ENCODE measurements at places on chromosomes 2 and 18.
A peak's percentile ranks its signal among the peaks of the same experiment; 100 is the strongest.

- DNase-seq = no peak
These were observed 39.7 kb downstream of the DYNC1I2 start for GRCh38 chr2:171726847-171727450.

DNA sequence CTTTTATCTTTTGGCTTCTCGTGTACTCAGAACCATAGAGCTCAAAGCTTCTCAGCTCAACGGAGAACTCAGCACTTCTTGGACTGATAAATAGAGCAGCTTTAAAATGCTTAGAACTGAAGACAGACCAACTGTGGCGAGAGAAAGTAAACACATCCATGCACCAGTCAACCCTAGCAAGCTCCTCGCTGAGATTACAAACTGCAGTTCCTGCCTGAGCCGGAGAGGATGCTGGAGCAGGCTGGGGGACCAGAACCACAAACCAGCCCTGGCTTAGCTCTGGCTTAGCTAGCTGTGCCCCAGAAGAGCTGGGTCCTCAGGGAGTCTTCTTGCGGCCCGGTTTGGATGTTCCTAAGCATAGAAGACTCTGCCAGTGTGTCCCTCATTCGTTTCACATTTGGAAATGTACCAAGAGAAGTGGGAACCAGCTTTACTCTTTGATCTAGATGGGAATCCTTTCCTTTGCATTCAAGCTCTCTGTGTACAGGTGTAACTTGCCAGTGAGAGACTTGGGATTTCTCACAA lies 5.6 kb downstream of the PAX8 start:
- DNase-seq = no peak

DNA sequence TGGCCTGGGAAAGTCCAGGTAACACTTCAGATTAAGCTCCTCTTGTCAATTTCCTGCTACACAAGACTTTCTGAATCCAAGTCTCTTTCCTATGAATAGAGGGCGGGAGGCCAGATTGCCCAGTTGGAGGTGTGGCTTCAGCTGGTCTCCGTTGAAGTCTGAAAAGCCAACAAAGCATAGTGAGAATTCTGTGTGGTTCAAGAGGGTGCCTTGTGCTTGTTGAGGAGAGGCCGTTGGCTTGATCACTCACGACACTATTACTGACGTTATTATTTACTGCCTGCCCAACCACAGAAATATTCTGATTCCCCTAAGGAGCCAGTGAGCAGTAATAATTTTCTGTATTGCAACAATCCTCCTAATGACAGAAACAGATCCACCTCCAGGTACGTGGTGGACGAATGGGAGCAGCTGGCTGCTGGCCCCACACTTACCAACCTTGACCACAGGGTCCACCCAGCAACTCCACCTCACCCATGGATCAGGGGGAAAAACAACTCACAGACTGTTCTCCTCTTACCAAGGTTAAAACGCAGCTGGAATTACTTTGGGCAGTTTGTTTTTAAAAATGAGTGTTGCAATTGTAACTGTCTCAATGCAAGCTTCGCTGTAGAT lies 21.9 kb downstream of the NRP2 start:
- DNase-seq = no peak

DNA sequence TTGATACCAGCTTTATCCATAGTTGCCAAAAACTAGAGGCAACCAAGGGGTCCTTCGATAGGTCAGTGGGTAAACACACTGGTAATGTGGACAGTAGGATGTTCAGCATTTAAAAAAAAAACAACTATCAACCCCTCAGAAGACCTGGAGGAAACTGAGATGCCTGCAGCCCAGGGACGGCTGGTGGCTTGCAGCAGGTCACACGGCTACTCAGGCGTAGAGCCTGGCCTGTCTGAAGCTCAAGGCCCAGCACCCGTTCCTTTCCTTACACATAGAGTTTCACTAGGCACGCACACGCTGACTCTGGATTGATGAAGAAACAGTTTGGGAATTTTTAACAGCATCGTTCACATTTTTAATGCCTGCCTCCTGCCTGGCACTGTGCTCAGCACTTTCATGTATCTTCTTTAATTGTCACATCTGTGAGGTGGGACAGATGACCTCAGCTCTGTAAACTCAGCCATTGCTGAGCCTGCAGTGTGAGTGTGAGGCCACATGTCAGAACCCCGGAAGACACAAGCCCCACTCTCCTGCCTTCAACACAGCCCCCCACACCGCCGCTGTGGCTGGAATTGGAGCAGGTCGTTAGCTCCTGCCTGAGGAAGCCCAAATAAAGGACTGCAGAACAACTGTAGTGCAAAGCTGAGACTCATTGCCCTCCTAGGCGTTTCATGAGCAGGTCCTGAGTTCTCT lies 40.7 kb downstream of the TRAPPC12 start:
- no peak for DNase-seq

DNA sequence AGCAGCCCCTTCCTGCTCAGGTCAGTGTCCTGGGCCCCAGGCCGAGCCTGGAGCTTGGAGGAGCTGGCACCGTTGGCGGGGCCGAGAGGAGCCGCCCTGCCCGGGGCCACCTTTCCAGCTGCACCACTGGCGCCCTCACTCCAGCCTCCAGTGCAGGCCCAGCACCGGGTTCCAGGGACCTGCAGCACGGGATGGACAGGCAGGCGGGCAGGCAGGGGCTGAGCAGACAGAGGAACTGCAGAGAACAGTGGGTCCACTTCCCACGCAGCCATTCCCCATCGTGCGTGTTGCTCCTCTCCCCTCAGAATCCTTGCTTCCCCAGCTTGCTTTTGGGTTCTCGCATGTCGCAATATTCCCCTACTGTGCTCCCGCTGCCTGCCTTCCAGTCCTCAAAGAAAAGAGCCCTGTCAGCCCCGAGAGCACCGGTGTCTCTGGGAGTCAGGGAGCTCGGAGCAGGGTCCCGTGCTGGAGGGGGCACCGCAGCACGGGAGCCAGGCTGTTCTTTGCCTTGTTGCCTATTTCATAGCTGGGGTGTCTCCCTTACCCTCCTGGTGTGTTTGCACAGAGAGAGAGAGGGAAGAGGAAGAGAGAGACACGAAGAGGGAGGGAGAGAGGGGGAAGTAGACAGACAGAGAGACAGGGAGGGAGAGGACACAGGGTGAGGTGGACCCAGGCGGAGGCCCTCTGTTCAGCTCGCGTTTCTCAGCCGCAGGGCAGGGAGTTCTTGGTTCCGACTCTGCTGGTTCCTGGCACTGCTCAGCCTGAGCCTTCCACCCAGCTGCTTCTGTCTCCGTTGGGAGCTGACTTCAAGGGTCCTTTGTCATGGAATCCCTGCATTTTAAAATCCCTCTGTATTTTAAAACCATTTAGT lies 126.0 kb downstream of the MBP start:
- no peak for DNase-seq

DNA sequence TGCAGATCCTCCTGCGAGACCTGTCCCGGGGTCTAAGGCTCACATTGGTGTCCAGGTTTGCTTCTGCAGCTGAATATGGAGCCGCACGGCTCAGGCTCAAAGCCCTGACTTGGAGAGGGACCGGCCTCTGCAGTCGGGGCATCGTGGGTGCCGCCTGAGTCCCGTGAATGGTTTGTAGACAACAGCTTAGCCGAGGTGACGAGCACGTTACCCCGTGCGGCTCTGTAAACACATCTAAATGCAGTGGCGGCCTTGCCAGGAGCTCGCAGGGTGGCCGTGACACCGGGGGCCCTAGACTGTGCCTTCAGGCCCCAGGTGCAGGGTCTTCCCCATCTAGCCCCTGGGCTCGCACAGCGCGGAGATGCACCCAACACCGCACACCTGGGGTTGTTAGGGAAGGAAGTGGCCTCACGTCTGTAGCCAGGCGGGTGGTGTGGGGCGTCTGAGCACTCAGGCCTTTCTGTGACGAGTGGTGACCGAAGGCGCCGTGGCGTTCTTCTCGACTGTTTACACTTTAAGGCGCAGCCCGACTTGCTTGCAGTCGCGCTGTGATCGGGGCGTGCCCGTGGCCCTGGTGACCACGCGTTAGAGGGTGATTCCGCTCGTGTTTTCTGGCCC lies 91.6 kb downstream of the NFATC1 start:
- peak; percentile 78 for DNase-seq

- DNase-seq = no peak
These were observed 494 bp downstream of the HNRNPLL start for GRCh38 chr2:38602136-38602731.

GRCh38 chr2:80114812-80115211 lies 189.7 kb downstream of the LRRTM1 start:
- DNase-seq = no peak

DNA sequence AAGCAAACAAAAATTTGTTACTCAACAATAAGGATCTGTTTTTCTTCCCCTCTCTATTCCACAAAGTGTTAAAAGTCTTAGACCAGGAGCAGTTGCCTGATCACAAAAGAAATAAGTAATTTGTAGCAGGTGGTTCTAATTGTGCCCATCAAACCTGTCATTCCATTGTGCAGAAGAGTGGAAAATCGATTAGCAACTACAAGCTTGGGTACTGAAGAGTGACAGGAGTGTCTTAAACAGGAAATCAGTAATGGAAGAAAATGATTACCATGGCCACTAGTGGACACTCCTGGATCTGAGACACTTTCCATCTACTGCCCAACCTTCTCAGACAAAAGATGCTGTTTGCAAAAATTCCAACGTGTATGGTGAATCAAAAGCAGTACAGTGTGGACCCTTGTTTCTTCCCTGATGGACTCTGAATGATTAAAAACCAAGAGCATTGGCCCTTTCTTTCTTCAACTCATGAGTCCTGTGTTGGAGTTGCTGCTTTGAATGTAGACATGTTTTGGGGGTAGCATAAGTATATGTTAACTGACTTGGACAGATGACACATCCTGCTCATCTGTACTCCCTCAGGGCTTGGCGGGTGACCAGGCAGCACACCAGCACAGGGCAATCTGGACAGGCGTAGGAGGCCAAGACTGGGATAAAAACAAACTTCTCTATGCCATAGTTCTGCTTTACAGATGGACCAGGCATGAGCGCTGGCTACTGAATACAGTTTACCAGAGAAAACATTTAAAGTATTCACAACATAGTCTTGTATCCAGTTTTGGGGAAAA lies 51.9 kb downstream of the PLA2R1 start:
- no peak for DNase-seq

DNA sequence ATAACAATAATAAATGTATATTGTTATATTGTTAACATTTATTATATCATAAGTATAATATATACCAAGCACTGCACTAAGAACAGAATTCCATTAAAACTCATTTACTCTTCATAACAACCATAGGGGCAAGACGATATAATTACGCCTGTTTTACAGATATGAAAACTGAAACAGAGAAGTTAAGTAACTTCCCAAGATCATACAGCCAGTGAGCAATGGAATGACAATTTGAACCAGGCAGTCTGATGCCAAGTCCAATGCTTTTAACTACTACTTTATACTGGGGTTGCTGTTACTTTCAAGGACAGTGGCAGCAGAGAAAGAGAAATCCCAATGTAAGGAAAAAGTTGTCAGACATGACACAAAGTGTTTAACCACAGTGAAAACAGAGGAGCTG lies 338.8 kb upstream of the ID2 start:
- DNase-seq = no peak

DNA sequence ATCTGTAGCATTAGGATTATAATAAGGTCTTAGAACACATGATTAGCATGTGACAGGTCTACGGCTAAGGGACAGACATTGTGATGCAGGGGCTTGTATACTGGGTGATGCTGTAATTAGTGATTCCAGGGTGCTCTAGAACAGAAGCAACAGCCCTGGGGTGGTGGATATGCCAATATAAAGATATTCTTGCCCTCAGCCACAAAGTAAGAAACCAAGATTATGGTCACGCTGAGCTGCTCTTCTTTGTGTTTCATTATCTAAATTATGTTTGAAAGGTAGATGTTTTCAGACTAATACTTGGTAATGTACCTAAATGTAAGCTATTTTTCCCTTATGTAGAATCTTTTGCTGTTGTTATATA lies 45.3 kb downstream of the FN1 start:
- no peak for DNase-seq

Data from left lung (tissue), 14 donors.